ENCODE measurements at places on chromosomes 7 and 10. TPM values are rescaled to one million over a fixed set of nuclear protein-coding genes. Genes with fewer than 3 reads are reported as not detected.
A peak's percentile ranks its signal among the peaks of the same experiment; 100 is the strongest.

The GHITM gene
- total RNA-seq, result 85.6 TPM

GRCh38 chr10:96772196-96772595 lies 51.9 kb upstream of the PIK3AP1 start:
- no peak for DNase-seq

- DNase-seq, result no peak
These were observed 63.3 kb upstream of the CHST15 start for GRCh38 chr10:124156524-124157260.

DNA sequence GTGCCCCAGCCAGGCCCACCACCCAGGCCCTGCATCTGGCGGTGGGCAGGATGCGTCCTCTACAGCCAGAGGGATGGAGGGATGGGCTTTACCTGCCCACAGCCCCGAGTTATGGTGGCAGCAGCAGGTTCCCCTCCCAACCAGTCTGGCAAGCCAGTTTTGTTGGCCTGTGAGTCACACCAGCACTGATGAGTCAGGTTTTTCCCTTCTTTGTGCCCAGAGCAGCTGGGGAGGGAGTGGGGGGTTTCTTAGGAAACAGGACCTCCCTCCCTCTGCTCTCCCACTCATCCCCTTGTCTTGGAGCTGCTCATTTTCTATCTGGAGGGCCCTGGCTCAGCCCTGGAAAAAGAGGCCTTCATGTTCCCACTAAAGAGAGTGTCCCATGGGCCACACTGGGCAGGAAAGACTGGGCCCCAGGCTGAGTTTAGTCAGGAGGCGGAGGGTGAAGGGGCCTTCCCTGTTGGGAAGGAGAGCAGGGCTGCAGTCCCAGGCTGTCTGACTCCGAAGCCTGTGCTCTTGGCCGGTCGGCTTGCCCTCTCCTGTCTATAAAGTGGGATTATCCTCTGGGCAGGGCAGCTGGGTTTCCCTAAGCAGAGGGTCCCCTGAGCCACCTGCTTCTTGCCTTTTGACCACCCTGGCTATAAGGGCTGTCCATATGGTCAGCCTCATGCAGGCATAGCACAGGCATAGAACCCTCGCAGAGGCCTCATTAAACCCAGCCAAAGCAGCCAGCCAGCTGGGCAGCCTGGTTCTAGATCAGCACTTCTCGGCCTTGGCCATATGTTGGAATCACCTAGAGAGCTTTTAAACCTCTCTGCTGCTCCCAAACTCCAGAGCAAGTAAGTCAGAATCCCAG lies 30.2 kb upstream of the ANKRD2 start:
- peak; percentile 81 for DNase-seq

DNA sequence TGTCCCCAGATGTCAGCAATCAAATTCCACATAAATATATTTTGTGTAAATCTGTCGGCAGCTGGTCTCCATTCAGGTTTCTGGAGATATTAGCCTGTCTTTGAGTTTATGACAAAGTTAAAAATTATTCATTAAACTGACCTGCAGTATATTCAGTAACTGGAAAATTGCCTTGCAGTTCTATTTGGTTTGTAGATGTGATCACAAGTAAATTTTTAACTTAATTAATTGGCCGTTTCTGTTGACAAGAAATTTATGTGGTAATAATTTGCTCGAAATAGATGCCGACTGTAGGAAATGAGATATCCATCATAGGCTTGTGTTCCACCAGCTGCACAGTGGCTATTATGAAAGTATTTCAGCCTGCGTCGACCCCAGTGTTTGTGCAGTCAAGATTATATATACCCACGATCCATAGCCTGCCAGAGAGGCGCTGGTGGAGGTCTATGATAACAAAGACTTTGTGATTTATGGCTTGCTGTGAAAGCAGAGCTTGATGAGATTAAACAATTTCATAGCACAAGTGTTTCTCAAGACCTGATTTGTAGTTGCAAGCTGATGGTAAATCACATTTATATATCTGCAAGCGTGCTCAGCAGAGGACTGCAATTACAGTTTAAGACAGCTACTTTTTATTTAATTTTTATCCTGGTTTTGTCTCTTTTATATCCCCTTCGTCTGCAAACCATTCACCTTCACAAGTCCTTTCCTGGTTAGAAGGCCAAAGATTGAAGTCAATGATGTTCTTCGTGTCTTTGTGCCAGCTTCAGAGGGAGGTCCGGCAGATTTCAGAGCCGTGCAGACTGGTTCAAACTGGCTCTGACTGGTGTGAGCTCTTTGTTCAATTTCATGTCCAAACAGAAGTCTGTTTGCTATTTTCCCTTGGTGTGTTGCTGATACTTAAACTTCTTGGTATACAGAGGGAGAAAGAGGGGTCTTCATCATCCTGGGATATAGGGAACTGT lies 850.9 kb downstream of the LRMDA start:
- no peak for DNase-seq

GRCh38 chr10:35377050-35377728 lies 40.9 kb downstream of the CCNY start:
- DNase-seq, result no peak

Data from hematopoietic multipotent progenitor cell (in vitro differentiated cells).